ENCODE measurements at places on chromosomes 1 and 21.

DNA sequence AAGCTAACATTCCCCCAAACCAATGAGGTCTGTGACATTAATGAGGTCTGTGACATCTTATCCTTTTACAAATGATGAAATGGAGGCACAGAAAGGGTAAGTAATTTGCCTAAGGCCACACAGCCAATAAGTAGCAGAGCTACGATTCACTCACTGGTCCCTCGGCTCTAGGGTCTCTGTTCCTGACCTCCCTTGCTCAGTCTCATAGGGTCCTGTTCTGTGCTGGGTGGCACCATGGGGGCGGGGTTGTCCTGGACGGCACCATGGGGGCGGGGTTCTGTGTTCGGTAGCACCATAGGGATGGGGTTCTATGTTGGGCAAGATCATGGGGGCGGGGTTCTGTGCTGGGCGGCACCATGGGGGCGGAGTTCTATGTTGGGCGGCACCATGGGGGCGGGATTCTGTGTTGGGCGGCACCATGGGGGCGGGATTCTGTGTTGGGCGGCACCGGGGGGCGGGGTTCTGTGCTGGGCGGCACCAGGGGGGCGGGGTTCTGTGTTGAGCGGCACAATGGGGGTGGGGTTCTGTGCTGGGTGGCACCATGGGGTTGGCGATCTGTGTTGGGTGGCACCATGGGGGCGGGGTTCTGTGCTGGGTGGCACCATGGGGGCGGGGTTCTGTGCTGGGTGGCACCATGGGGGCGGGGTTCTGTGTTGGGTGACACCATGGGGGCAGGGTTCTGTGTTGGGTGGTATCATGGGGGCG lies 55.6 kb downstream of the CLSTN1 start:
- DNase-seq: no peak

DNA sequence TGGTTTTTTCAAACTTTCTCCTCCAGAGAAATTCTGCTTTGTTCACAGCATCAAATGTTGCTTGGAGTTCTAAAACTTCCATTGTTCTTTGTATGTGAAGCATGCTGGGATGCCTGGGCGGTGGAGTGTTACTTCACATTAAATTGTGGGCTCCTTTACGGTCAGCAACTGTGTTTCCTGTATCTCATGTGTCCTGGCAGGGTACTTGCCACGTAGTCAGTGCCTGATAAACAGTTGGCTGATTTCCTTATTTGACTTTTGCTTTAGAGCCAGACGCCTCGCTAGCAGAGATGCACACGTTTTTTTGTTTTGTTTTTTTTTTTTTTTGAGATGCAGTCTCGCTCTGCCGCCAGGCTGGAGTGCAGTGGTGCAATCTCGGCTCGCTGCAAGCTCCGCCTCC lies 96.7 kb downstream of the UCK2 start:
- no peak for DNase-seq

GRCh38 chr1:200328379-200328778 lies 81.5 kb downstream of the ZNF281 start:
- DNase-seq: no peak

GRCh38 chr1:151701515-151701914 lies 15.1 kb downstream of the CELF3 start:
- no peak for DNase-seq

GRCh38 chr1:169697755-169698154 lies 13.7 kb downstream of the SELL start:
- DNase-seq: no peak

Measured in NCI-H446 treated with DMSO at 0.1 percent for 48 hours (cell line).